Stimulated activated CD4-positive, alpha-beta T cell treated with anti-CD3 and anti-CD28 coated beads, Interleukin-2, amount 100 ng/mL, for 4 hours (primary cell): ENCODE measurements at places on chromosomes 16 and 17.

DNA sequence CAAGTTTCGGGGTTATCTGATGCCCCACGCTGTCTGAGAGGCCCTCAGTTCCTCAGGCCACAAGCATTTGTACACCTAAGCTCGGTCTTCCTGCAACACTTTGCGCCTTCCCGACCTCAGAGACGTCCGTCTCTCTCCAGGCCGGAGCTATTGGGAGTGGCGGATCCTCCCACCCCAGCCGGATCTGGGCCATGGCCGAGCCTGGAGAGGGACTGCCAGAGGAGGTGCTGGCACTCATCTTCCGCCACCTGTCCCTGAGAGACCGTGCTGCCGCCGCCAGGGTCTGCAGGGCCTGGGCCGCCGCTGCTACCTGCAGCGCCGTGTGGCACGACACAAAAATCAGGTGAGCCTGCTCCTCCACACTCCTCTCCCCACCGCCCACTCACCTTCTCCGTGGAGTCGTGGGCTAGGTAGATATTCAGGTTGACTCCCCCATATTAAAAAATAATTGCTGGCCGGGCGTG lies 1.9 kb downstream of the FBXL8 start:
- DNase-seq, result no peak

DNA sequence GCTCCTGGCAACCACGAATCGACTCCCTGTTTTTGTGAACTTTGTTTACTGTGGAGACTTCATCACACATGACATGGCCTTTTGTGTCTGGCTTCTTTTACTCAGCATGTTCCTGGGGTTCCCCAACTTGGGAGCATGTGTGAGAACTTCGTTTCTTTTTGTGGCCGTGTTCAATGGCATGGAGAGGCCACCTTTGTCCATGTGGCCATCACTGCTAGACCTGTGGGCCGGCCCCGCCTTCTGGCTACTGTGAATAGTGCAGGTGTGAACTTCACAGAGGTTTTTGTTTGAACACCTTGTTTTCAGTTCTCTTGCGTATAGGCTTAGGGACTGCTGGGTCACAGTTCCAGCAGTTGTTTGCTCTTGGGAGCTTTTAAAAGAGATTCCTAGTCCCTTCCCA lies 5.7 kb upstream of the SLC38A8 start:
- no peak for DNase-seq

- DNase-seq, result no peak
These were observed 237.3 kb upstream of the CIBAR2 start for GRCh38 chr16:85349365-85350145.

DNA sequence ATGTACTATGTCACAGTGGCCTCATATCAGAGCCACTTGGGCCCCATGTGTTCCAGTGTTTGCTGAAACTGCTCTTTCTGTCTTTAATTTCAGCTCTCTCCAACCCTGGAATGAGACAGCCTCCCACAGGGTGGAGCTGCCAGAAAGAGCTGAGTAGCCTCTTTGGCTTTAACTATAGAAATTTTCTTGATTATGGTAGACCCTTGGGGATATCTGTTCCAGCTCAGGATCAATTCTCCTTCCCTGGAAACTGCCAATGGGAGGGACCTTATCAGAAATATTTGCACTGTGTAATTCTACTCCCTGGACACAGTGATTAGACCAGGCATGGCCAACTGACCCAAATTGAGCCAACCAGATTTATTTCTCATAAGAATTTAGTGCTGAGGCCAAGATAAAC lies 39.0 kb upstream of the KDM8 start:
- no peak for DNase-seq

DNA sequence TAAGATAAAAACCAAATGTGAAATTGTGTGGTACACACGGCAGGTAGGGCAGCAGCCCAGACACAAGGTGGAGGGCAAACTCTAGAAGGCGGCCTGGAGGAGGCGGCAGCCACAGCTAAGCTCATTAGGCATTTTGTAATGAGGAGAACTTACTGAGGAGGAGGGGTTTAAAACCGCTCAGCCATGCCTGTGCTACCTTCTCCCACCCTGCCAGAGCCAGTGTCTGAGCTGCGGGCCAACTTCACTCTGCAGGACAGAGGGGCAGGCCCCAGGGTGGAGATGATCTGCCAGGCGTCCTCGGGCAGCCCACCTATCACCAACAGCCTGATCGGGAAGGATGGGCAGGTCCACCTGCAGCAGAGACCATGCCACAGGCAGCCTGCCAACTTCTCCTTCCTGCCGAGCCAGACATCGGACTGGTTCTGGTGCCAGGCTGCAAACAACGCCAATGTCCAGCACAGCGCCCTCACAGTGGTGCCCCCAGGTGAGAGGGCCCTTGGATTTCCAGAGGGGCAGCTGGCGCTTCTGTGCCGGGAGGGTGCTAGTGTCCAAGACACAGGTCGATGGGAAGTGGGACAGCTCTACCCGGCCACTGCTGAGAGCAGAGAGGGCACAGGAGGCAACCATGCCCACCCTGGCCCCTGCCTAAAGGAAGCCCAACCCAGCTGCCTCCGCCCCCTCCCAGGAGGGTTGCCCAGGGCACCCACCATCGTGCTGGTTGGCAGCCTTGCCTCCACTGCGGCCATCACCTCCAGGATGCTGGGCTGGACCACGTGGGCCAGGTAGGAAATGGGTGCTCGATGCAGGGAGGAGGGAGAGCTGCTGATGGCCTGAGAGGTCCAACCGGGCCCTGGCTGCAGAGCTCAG lies 4.3 kb upstream of the SYNGR2 start:
- no peak for DNase-seq

- DNase-seq, result no peak
These were observed 9.6 kb upstream of the APRT start for GRCh38 chr16:88821168-88821850.

GRCh38 chr16:68272507-68273209 lies 8.3 kb downstream of the SLC7A6 start:
- DNase-seq, result peak; percentile 29

GRCh38 chr16:56245197-56245596 lies 53.9 kb downstream of the GNAO1 start:
- DNase-seq, result no peak

- no peak for DNase-seq
These were observed 57.7 kb downstream of the CDH11 start for GRCh38 chr16:65064131-65064530.

- DNase-seq, result no peak
These were observed 113.9 kb upstream of the FOXF1 start for GRCh38 chr16:86396422-86396821.

- no peak for DNase-seq
These were observed 5.6 kb downstream of the NFE2L1 start for GRCh38 chr17:48053758-48054237.

DNA sequence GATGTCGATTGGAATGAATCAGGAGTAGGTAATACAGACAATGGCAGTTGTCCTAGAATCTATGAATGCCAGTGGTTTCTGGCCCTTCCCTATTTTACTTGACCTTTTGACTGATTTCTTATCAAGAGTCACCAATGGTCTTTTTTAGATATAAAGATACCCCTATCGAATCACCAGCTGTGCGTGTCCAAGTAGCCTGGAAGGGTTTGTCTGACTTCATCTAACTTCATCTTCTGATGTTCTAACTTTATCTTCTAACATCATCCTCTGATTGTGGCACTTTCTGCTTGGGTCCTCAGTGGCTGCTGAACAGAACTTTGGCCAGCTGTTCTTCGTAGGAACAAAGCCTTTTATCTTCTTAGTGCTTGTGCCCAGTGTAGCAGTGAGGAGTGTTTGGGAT lies 129.7 kb downstream of the MSI2 start:
- no peak for DNase-seq

GRCh38 chr17:75153780-75154194 lies 525 bp downstream of the JPT1 start:
- no peak for DNase-seq

DNA sequence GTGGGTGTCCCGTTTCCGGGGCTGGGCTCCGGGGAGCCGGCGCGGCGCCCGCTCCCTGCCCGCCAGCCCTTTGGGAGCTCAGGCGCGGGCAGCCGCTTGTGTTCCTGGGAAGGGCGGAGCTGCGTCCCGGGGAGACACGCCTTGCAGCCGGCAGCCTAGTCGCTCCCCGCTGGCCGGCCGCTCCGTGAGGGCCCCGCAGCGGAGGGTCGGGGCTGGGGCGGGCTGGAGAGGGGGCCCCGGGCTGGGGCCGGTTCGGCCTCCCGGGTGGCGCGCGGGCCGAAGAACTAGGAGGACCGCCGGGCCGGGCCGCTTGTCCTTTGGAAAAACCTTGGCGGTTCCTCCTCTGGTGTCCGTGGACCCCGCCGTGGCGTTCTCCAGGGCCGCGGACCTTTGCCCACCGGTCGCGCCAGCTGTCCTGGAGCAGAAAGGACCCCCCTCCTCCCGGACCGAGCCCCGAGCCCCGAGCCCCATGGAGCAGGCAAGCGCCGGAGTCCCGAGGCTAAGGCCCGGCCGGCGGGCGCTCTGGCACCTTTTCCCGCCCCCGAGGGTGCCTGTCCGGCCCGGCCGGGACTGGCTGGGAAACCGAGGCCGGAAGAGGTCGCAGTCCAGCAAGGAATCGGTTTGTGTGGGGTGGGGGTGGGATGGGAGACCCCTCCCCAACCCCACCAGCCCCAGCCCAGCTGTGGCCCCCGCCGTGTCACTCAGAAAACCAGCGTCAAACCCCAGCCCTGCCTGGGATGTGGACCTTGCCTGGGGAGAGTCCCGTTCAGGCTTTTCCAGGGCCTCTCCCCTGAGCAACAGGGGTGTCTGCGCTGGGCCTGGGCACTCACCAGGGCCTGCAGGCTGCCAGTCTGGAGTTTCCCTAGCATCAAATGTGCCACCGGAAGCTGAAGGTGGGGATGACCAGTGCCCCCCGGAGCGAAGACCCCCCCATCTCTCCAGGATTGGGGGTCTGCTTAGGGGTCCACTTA lies 6.8 kb upstream of the TBC1D3B start:
- no peak for DNase-seq

DNA sequence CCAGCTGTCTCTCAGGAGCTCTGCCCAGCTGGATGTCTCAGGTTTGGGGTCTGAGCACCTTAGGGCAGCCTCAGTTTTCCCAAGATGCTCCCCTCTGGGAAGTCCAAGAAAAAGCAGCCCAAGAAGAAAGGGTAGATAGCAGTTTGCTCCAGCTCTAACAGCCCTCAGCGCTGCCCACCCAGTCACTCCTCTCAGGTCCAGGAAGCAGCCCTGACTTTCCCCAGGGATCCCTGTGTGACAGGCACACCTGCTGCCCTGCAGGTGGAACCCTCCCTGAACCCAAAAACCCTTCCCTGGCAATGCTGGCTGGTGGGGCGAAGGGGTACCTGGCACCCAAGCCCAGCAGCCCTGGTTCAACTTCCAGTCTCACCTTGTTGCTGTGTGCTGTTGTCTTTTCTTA lies 48.1 kb downstream of the BEAN1 start:
- DNase-seq, result no peak

DNA sequence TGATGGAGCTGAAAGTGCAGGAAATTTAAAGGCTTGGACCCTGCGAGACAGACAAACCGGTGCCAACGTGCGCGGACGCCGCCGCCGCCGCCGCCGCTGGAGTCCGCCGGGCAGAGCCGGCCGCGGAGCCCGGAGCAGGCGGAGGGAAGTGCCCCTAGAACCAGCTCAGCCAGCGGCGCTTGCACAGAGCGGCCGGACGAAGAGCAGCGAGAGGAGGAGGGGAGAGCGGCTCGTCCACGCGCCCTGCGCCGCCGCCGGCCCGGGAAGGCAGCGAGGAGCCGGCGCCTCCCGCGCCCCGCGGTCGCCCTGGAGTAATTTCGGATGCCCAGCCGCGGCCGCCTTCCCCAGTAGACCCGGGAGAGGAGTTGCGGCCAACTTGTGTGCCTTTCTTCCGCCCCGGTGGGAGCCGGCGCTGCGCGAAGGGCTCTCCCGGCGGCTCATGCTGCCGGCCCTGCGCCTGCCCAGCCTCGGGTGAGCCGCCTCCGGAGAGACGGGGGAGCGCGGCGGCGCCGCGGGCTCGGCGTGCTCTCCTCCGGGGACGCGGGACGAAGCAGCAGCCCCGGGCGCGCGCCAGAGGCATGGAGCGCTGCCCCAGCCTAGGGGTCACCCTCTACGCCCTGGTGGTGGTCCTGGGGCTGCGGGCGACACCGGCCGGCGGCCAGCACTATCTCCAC lies at the start of gene NOG:
NOG (plus strand) TSS at position 54 of the 674 bp plus-strand sequence; CDS start at position 579, 525 bp downstream.
- peak; percentile 33 for DNase-seq

DNA sequence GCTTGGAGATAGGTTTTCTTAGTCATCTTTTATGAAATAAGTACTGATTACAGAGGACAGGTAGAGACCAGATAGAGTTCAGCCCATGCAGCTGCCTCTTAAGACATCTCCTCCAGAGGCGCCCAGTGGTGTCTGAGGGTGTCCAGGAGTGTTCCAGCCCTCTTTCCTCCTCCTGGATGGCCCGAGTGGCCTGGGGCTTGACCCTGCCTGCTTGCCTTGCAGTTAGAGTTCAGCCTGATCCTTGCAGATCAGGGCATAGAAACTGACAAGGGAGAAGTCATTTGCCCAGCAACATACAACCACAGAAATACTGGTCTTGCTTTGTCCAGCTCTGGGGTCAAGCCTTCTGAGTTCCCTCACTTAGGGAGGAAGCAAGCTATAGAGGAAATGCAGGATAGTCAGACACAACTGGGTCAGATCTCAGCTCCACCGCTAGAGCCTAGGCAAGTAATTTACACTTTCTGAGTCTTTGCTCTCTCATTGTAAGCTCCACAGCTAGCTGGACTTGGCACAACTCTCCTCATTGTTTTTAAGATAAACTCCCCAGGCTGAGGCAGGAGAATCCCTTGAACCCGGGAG lies 3.6 kb upstream of the CCL1 start:
- DNase-seq, result no peak

GRCh38 chr17:13518261-13519000 lies 83.3 kb downstream of the HS3ST3A1 start:
- DNase-seq, result no peak

DNA sequence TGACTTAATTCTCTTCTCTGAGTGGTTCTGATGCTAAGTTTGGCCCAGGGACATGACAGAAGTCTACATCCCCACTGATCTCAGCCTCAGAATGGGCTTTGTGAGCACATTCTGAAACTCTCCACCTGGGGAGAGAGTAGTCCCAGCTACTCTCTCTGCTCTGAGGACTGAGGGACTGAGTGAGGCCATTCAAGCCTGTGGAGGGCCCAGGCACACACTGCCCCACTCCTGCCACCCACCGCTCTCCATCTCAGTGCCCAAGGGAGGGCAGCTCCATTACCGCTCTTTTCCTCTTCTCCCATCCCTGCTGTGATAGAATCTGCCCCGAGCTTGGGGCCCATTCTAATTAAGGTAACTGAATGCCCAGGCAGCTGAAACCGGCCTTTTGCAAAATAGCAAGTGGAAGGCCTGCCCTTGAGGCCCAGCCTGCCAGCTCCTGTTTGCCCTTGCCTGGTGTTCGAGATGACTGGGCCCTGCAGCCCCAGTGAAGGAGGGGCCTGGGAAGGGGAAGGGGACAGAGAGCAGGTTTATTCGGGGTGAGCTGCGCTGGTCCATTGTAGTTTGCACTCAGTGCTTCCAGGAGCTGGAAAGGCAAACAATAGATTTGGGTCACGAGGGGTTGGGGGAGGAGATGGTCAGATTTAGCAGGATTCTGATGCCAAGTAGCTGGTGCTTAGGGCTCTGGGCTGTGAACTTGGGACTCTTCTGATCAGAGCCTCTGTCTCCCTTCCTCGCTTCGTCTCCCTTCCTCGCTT lies 76.2 kb downstream of the RAB11FIP4 start:
- no peak for DNase-seq

- peak; percentile 92 for DNase-seq
These were observed at the start of gene ST3GAL2 for GRCh38 chr16:70438969-70439862. ST3GAL2 (minus strand) TSS chr16:70439100; CDS start chr16:70398530, 40,570 bp downstream.

GRCh38 chr17:62657145-62657665 lies 29.7 kb downstream of the MRC2 start:
- no peak for DNase-seq
